ENCODE measurements at places on chromosomes 1 and 21. TPM values are rescaled to one million over a fixed set of nuclear protein-coding genes. Genes with fewer than 3 reads are reported as not detected.
A peak's percentile ranks its signal among the peaks of the same experiment; 100 is the strongest.

Gene SHISAL2A
- 0.78 TPM for total RNA-seq

Gene ACTN2
- 0.35 TPM for total RNA-seq

Gene ETV3L
- total RNA-seq = not detected

Gene FNDC10
- 3.2 TPM for total RNA-seq

Gene HPDL
- total RNA-seq = 2.1 TPM

Gene PER3
- 14.7 TPM for total RNA-seq

Gene ASCL5
- not detected for total RNA-seq

DNA sequence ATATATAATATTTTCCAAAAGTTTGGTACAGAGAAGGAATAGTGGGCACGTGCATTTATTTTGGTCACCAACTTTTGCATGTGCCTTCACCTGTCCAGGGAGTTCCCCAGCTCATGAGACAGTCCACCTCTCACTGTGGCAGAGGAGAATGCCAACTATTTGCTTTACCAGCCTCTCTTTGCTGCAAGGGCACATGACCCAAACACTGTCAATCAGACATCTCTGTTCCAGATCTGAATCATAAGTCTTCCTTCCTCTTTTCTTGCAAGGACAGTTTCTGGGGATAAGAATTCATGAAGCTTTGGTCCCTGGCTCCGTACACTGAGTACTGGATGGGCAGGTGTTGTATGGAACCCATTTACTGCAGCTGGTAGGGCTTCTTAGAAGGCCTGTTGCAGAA, 38.6 kb downstream of the C1orf87 start:
- DNase-seq = no peak

DNA sequence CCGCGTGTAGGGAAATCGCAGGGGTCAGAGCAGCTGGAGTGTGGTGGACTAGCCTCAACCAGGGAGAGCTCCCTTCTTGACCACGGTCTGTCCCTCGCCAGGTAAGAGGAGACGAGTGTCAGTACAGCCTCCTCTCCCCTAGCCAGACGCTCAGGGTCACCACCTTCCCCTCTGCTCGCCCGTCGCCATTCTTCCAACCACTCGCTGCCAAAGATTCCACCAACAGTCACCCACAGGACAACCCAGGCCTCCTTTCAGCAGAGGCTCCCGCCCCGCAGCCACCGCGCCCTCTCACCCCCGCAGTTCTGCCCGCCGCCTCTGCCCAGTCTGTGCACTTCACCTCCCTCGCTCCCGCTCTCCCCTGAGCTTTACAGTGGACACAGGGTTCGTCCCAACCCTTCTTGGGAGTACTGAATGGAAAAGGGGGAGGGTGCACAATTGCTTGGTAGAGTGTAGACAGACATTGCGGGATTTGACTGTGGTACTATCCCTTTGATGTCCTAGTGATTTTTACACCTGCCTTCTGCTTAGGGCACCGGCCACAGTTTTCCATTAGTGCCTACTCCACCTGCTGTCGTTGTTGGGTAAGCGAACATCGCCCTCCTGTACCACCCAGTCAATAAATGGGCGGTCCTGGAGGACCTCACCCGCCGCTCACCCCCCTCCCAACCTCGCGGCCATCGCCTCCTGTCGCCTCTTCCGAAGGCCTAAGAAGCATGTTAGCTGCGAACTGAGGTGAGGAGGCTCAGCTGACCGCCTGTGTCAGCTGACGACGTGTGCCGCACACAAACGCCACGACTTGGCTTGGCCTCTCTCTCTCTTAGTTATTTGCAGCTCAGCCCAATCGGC, 9.2 kb upstream of the NBPF11 start:
- DNase-seq = no peak

- DNase-seq = no peak
Measured at GRCh38 chr1:224223819-224224714, 41.0 kb downstream of the DEGS1 start.

GRCh38 chr1:217561446-217561845, 69.4 kb downstream of the GPATCH2 start:
- no peak for DNase-seq

DNA sequence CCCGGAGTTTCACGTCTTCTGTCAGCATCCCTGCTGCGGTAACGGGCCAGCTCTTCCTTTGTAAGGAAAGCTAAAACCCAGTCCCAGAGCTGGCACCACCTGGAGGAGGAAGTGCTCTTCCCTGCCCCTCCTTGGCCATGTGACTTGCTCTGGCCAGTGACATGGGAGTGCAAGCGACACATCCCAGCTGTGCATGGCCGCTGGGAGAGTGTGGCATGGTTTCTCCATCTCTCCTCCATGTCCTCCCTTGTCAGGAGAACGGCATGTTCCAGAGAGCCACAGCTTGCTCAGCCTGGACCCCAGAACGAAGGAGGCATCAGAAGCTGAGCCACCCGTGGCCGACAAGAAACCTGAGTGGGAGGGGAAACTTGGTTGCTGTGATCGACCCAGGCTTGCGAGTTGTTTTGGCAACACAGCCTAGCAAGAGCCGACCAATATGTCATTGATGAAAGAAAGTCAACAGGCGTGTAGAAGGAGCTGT, 2.7 kb upstream of the PRXL2B start:
- DNase-seq = peak; percentile 56

- no peak for DNase-seq
Measured at GRCh38 chr1:15051882-15052528, 101.5 kb upstream of the TMEM51 start.

DNA sequence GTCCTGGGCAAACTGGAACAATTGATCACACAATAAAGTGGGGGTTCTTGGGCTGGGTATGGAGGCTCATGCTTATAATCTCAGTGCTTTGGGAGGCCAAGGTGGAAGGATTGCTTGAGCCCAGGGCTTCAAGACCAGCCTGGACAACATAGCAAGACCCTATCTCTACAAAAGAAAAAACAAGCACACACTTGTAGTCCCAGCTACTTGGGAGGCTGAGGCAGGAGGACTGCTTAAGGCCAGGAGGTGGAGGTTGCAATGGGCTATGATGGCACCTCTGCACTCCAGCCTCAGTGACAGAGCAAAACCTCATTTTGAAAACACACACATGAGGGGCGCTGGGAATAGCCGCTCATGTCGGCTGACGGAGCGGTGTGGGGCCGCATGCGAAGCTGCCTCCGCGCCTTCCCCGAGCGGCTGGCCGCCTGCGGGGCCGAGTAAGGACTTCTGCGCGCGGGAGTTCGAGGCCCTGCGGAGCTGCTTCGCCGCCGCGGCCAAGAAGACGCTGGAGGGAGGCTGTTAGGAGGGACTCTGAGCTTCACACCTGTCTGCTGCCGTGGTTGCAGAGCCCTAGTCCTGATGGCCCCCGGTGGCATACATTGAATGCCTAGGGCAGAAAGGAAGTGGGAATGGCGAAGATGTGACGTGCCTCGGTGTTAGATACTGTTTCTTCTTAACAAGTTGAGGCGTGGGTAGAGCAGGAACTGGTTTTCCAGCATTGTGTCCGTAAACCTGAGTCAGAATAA, 59.5 kb downstream of the ACBD3 start:
- peak; percentile 50 for DNase-seq

GRCh38 chr1:11898086-11898785, 28.0 kb downstream of the KIAA2013 start:
- DNase-seq = no peak

GRCh38 chr1:192627901-192628300, 8.0 kb upstream of the RGS13 start:
- no peak for DNase-seq

DNA sequence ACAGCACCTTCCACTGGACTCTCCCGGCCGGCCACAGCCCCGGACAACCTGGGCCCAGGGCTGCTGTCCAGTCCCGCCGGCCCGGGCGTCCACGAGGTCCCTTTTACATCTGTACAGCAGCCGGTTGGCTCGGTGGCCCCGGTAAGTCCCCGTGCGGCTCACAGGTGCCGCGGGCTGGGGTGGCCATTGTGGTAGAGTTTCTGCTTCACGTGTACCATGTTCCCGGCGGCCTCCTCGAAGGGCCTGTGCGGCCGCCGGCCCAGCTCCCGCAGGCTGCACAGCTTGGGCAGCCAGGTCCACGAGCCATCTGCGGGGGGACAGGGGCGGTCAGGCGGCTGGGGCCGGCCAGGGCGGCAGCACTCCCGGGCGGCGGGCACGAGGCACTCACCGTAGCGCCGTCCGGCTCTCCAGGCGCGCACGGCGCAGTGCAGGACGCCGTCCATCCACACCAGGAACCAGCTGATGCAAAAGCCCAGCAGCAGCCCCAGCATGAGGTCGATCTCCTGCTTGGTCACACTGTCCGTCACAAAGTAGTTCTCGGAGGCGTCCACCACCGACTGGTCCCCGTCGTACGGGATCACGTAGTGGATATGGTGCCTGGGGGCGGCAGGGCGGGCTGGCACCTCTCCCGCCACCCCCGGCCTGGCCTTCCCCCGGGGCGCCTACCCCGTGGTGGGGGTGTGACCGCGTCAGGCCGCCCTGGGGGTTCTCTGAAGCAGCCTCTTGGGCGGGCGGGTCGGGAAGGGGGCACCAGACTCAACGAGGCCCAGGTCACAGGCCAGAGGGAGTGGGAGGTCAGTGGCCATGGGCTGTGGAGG, 5.0 kb downstream of the TMEM240 start:
- DNase-seq = no peak

DNA sequence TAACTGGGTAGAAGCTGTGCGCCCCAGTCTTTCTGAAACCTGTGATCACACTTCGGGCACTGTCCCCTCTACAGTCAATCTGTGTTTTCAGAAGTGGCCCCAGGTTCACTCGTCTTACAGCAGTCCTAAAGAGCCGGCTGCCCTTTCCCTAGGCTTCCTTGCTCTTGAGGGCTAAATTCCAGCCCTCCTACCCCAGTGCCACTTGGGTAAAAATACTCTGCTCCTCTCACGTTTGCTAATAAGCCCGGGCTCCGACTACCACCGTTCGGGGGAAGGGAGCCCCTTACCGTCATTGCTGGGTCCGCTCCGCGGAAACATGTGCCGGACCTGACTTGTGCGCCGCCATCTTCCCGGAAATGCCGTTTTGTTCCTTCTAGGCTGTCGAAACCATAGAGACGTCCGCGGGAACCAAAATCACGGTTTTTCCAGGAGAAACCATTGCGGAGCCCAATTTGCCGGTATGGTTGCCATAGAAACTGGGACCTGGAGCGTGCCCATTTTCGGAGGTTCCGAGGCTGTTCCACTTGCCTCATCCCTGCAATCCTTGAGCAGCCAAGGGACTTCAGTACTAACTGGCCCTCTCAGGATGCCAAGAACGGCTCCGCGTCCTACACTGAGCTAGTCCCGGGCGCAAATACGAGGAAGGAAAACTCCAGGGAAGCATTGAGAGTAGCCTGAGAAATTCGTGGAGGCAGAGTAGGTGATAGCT, at the start of gene GPATCH4:
Gene GPATCH4 (minus strand): TSS at position 358 of the 709 bp plus-strand sequence.
- DNase-seq = peak; percentile 76

DNA sequence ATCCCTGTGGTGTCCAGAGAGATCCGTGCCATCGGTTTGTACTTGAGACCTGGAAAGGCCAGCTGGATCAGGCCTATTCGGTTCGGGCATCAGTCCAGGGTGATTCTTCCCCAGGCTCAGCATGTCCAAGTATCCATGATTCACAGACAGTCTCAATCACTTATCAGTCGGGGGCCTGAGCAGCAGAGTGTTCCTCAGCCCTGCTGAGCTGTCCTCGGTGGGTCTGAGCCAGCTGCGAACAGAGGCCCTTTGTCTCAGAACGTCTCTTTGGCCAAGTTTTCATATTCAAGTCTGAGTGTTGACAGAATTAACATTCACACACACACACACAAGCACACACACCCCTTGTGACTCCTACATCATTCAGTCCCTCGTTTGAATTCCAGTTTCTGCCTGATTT, 33.4 kb upstream of the OSBPL9 start:
- DNase-seq = no peak

DNA sequence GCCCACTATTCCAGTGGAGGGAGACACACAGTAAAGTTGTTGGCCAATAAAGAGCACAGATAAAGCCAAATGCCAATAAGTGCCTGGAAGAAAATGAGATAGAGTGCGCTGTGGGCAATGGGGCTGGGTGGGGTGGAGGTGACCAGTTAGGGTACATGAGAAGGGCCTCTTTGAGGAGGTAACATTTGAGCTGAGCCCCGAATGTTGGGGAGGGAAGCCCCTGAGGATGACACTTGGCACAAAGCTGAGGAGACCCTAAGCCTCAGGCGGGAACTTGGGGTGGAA, 979 bp downstream of the S100A9 start:
- no peak for DNase-seq

- DNase-seq = no peak
Measured at GRCh38 chr1:33330906-33331305, 10.0 kb upstream of the A3GALT2 start.

DNA sequence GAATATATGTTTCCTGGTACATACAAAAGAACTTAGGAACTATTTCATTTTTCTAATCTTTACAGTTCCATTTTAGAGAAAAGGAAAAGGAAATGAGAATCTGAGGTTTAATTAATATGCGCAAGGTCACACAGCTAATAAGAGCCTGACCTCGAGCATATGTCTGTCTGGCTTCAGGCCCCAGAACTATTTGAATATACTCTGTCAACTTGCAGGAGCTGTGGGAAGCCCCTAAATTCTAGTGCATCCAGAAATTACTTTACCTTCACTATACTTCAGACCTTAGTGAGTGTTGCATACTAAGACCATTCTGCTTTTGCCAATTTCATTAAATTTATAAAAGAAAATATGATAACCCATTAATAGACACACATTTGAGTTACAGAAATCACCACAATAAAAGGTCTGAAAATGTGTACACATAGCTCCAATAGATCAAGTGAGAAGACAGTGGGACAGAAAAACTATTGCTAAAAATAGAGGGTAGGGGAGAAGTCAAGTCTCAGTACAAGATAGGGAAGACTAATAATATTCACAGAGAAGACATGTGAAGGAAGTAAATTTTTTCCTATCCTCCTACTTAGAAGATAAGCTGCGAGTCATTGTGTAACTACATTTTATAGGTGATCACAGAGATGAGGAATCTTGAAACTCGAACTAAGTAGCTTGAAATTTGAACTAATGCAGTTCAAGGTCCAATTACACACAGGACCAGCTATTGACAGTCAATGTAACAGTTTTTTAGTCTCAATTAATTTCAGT, 3.8 kb downstream of the RGS13 start:
- no peak for DNase-seq

GRCh38 chr1:157249739-157250138, 111.5 kb upstream of the ETV3 start:
- DNase-seq = no peak

DNA sequence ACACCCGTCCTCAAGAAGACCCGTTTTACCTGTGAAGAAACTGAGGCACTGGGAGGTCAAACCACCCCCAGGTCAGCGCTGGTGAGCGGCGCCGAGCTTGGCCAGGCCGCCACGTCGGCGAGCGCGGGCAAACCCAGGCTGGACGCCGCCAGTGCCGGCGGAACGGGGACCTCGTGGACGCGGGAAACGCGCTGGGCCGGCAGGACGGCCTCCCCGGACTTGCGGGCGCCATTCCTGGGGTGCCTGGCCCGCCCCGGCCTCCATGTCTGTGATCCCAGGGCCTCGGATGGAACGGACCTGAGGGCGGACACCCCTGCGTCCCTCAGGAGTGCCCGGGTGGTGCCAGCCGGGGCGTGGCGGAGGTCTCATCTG, 764 bp upstream of the SUMO3 start:
- no peak for DNase-seq
